ENCODE measurements at places on chromosomes 2 and 18.

DNA sequence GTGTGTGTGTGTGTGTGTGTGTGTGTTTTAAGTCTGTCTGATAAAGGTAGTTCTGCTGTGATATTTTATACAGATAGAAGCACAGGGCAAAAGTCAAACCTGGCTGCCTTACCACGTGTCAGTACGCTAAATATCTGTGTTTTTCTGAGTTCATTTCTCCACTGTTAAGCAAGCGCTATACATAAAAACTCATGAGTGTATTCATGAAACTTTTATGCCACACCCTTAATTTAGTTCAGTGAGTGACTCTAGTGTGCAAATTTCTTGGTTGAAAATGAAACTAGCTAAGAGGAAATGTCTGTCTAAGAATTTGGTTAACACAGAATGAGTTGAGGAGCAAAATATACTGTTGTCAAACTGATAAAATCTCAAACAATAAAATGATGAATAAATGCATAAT, 11.2 kb downstream of the CASP10 start:
- DNase-seq: no peak

DNA sequence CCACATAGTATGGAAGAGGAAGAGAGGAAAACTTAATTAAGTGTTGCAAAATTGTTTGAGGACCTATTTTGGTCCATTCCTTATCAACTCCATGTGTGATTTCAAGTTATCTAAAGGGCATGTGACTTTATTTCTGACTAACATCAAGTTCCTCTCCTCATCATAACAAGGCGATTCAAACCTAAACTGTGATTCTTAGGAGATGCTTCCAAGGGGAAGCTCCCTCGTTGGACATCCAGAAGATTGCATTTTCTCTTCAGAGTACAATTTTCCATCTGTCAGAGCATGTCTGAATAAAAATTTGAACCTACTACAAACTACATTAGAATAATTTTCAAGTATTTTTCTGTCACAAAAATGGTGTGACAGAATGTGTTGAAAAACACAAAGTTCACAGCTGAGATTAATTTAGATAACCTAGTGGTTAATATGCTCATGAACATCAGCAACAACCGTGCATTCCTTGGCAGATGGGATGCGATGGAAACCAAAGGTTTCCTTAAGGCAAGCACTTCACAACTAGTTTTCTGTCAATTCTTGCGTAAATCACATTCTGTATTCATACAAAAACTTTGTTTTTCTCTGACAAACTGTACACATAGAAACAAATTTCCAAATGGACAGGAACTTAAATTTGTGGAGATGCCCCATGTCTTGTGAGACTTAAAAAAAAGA, 4.2 kb downstream of the SFT2D3 start:
- DNase-seq: no peak

DNA sequence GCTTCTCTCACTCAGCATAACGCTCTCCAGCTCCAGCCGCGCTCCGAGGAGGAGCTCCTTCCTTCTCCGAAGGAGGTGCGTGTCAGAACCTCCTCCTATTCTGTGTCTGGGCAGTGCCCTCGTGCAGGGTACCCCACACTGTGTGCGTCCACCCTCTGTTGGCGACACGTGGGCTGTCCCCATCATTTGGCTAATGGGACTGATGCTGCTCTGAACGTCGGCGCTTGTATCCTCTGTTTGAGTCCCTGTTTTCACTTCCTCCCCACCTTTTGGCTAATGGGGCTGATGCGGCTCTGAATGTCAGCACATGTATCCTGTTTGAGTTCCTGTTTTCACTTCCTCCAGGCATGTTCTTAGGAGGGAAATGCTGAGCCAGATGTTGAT, 22.2 kb downstream of the KCNG2 start:
- DNase-seq: no peak

DNA sequence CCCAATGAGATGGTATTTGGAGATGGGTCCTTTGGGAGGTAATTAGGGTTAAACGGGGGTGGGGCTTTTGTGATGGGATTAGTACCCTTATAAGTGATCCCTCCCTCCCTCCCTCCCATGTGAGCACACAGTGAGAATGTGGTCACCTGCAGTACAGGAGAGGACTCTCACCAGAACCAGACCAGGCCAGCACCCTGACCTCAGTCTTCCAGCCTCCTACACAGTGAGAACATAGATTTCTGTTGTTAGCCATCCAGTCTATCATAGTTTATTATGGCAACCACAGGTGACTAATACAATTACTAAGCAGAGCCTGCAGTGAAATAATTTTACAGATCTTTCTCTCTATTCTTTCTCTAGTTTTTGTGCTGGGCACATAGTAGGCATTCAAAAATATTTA, 137.7 kb upstream of the PKDCC start:
- peak; percentile 83 for DNase-seq

GRCh38 chr2:126837966-126838715, 60.5 kb upstream of the TEX51 start:
- DNase-seq: no peak

GRCh38 chr18:11688972-11689668, at the start of gene GNAL:
Gene GNAL, plus strand, starts transcription at chr18:11689264. Its CDS starts 300 bp downstream, at chr18:11689564.
- peak; percentile 2 for DNase-seq

All from M059J (cell line).